ENCODE measurements at places on chromosomes 7 and 10.

GRCh38 chr10:121293110-121293509, 305.1 kb downstream of the FGFR2 start:
- no peak for DNase-seq

GRCh38 chr10:102815790-102816549, 21.2 kb downstream of the CYP17A1 start:
- DNase-seq = no peak

- no peak for DNase-seq
Observed at GRCh38 chr10:124536496-124537050, 75.0 kb downstream of the LHPP start.

DNA sequence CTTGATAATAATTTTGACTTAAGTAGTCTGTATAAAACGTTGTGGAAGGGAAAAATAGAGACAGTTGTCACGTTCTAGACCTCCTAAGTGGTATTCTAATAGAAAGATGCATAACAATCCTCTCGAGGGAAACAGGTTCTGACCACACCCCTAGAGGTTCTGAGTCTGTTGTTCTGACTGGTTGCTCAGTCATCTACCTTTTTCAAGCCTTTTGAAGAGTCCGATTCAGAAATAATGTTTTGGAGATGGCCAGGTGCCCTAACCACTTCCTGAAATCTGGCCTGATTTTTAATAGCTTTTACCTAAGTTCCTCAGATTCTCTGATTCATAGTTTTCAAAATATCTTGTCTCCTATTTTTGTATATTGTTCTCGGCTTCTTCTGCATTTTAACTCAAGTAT, 175.6 kb downstream of the HDAC9 start:
- DNase-seq = no peak
